ENCODE measurements at places on chromosomes 6 and 20.

GRCh38 chr6:26270903-26271667, 93.9 kb upstream of the BTN3A2 start:
- DNase-seq: peak; percentile 85

DNA sequence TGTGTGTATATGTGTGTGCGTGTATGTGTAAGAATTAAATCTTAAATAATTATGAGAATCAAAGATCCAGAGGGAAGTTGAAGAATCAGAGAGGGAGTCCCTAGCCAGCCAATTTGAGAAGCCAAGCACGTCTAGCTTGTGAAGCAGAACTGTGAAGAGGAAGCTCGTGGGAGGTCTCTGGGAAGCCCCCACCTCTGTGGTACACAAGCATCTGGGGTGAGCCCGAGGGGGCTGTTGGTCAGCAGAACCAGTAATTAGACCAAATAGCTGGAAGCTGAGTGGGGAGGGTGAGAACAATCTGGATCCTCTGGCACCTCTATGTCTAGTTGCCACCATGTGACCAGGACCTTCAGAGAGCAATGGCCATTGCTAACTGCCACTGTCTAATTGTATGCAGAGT, 310.0 kb upstream of the PRND start:
- DNase-seq: no peak

DNA sequence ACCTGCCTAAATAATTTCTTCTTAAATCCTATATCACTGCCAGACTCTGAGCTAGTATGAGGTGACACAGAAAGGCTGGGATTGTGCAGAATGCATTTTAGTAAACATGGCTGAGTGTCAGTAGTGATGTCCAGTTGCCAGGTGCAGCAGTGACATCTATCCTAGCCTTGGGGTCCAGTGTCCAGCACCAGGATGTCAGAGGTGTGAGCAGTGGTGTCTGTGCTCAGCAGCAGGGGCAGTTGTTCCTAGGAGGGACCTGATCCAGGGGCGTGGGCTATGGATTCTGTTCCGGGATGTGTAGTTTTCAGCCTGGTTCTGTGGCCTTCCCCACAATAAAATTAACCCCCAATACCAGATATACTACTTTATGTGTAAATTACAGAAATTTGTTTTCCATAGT, 6.0 kb downstream of the HLA-C start:
- no peak for DNase-seq

- no peak for DNase-seq
Measured at GRCh38 chr20:44428174-44429016, 47.3 kb upstream of the TTPAL start.

DNA sequence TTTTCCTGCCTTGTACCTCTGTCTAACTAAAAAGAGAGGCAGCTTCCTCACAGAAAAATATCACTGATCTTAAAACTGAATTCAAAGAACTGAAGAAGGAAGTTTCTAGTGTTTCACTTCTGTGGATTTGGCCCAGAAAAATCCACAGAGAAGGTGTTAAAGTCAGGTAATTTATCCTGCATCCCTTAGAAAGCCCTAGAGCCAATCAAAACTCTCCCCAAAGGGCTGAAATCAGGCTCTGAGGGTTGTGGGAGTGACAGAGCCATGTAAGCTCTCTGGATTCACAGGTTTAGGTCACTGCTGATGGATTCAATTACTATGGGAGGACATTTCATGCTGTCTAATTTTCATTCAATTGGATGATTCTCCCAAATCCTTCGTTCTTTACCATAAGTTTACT, 152.3 kb downstream of the OR2B2 start:
- DNase-seq: no peak

GRCh38 chr20:55155360-55155759, 680.0 kb downstream of the DOK5 start:
- DNase-seq: no peak

GRCh38 chr6:36724514-36725390, 27.1 kb downstream of the RAB44 start:
- DNase-seq: peak; percentile 15

- DNase-seq: no peak
Measured at GRCh38 chr6:108739496-108740330, 108.5 kb upstream of the ARMC2 start.

DNA sequence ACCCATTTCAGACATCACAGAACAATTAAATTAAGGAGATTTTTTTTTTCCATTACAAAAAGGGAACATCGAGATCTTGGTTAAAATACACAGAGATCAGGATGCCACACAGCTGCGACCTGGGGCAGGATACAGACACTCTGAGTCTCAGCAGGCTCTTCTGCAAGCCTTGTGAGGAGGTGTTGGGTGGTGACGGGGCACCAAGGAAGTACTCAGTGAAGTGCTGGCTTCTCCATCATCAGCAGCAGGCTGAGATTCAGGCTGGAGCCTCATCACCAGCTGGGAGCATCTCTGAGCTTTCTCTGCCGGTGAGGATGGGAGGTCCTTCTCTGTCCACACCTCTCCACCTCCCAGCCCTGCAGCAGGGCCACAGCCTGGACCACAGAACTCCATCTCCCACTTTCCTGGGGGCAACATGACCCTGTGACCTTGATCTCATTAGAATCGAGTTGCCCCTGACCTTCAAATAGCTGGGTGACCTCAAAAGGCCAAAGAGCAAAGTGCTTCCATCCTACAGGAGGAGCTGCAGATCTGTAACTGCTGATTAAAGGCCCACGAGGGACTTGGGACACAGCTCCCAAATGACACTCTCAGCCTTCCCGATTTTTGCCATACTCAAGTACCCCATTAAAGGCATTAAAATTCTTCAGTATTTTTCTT, 16.0 kb downstream of the PMEPA1 start:
- no peak for DNase-seq

- no peak for DNase-seq
Measured at GRCh38 chr6:145891565-145891964, 72.6 kb downstream of the SHPRH start.

- DNase-seq: no peak
Measured at GRCh38 chr6:69005199-69005598, 370.1 kb downstream of the ADGRB3 start.

DNA sequence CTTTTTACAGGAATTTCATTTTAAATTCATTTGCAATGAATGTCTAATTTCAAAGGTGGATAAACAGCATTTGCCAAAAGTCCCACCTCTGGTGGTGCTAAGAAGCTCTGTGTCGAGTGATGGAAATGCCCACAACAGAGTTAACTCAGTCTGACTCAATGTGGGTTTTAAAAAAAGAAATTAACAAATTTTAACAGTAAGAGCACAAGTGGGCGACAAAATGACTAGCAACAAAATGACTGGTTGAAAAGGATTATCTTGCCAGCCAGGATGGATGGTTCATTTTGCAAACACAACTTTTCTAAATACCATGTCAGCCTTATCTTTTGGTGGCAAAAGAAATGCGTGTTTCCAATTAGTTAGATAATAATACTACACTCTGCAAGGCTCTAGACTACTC, 14.3 kb upstream of the TAGAP start:
- DNase-seq: no peak

DNA sequence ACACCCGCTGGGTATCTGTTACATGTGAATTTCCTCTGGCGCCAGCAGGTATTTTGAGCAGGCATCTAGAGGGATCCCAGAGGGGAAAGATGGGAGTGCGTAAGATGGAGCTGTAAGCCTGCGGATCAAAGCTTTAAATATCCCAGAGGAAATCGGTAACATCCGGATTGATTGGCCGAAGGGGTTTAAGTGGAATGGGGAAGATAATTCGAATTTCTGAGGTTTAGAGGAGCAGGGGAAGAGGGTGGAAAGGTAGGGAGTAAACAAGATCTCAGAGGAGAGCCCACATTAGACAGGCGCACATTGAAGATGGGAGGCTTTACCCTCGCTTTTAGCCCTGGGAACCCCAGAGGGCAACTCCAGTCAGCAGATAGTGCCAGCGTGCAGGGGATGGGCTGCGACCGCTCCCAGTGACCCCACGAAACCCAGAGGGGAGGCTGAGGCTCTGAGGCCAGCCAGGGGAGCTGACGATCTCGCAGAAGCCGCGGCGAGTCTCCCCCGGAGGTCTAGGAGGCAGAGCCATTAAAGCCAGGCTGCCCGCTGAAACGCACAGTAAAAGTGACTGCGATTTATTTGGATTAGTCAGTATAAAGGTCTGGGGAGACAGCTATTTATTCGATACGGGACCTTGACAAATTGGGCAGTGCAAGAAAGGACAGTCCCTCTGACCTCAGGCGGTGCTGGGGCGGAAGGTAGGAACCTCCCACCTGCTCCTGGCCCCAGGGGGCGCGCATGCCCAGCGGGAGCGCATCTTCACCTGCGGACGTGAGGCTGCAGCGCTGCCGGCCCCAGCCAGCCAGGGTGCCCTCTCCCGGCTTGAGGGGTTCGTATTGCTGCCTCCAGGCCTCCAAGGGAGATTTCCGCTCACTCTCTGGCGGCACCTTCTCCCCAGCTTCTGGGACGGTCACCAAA, 34.3 kb upstream of the TCF21 start:
- no peak for DNase-seq

- no peak for DNase-seq
Measured at GRCh38 chr20:61072398-61072797, 179.7 kb upstream of the CDH4 start.

- no peak for DNase-seq
Measured at GRCh38 chr6:53828966-53829697, 34.3 kb downstream of the LRRC1 start.

DNA sequence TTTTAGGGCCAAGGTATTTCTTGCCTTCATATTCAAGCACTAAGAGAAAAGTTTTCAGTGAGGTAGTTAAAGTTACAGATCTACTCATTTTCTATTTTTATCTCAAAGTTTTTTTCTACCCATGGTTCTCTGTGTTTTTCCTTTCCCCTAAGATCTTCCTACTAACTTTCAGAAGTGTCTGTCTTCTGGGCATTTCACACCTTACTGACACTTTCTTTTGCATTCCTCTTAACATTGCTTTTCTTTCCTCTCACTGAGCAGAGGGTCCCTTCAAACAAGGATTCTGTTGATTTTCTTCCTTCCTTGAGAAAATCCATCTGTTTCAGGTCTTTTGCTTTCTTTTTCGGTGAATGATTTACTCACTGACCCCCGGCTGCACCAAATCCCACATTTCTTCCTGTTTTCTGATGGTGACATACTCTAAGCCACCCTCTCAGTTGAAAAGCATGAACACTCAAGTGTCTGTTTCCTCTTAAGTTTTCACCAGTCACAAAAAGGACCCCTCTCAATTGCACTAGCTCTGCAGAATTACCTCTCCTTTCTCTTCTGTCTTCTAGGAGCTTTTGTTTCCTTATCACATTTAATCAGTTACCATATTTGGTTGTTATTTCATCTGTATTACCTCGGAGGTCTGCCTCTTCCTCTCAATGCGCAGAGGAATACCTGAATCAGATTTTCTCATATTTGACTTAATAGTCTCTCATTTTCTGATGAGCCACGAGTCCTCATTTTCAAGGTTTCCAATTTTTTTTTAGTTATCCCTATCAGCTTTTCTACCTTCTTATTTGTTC, 73.5 kb upstream of the RNF217 start:
- no peak for DNase-seq

DNA sequence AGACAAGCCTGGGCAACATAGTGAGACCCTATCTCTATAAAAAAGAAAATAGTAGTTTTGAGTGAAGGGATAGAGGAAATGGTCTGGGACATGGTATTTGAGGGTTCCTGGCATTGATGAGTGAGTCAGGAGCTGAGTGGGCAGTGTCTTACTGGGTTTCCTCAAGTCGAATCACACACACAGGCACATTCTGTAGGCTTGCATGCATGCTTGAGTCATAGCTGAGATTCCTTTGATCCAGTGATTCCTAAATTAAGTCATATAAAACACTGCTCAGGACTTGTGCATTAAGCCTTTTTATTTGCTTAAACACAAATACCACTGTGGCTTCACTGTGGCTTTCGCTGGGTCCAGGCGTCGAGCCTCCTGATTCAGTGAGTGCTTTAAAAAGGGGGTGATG, 71.8 kb upstream of the TMEM181 start:
- DNase-seq: no peak

- DNase-seq: no peak
Measured at GRCh38 chr6:169315830-169316614, 62.4 kb upstream of the THBS2 start.

- DNase-seq: no peak
Measured at GRCh38 chr6:108432143-108432542, 128.6 kb upstream of the FOXO3 start.

GRCh38 chr20:23000232-23000947, 34.7 kb upstream of the SSTR4 start:
- DNase-seq: no peak

- no peak for DNase-seq
Measured at GRCh38 chr20:6630514-6630913, 137.0 kb upstream of the BMP2 start.

GRCh38 chr6:152474354-152474753, 162.8 kb downstream of the SYNE1 start:
- no peak for DNase-seq

DNA sequence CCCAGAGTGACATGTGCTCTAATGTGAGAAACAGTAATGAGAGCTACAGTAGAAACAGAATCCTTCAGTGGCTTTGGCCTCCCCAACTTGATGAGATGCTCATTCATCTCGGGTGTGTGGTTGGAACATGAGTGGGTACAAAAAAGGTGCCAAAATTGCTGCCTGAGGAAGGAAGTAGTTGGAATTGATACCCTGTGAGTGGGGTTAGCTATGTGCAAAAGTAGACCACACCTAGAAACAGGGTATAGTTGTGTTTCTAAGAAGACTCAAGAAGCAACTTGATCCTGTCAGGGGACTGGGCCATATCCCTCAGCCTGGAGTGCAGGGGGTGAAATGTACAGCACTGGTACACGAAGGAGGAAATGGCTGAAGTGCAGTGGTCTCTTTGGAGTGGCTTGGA, 206.4 kb upstream of the SUPT3H start:
- peak; percentile 18 for DNase-seq

DNA sequence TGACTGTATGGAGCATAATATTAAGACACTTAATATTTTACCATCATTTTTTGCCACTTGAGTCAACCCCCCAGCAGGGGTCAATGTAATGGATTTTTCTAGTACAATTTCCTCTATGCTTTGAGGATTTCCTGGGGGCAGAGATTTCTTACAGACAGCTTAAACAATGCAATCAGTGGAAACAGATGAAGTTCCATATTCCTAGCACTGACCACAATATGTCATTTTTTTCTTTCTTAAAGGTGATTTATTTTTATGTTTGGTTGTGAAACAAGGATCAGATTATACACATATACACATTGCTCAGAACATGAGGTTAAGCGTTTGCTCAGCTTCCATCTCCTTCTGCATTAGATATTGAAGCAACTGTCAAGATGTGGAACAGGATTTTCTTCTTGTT, 82.0 kb upstream of the ID4 start:
- no peak for DNase-seq

- no peak for DNase-seq
Measured at GRCh38 chr6:143743301-143744166, 65.8 kb downstream of the PHACTR2 start.
